Nucleus accumbens (tissue), 56 donors: ENCODE measurements at places on chromosomes 4 and X.
A peak's percentile ranks its signal among the peaks of the same experiment; 100 is the strongest.

- no peak for DNase-seq
Observed at GRCh38 chr4:33306131-33306530, 2586.0 kb downstream of the PCDH7 start.

DNA sequence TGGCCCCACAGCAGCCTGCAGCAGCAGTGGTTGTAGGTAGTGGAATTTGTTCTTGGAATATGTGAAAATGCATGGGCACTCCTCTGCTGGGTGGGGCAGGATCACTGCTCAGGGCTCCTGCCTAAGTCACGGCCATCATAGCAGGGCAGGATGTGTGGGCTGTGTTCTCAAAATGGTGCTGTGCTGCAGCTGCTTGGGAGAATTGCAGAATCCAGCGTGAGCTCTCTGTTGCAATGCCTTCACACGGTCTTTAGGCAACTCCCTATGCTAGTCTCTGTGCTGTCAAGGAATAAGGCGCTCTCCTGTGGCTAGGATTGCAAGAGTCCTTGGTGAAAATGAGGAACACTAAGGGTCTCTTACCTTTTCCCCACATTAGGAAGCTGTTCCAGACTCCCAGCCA is 42.9 kb downstream of the F8 start:
- DNase-seq = no peak

DNA sequence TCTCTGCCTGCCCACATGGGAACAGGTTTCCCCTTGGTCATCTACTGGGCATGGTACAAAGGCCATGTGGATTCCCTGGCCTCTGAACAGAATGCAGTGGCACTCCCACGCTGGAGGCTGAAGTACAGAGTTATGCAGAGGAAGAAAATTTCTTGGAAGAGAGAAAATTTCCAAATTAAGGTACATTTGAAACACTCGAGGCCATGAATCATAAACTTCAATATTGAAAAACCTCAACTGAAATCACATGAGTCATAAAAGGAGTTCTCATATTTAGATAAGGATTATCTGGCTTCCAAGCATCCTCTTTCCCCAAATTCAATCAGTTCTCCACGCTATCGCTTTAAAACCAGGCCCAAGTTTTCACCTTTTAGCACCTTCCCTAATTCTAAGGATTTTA is 28.1 kb upstream of the TXK start:
- DNase-seq = peak; percentile 7

DNA sequence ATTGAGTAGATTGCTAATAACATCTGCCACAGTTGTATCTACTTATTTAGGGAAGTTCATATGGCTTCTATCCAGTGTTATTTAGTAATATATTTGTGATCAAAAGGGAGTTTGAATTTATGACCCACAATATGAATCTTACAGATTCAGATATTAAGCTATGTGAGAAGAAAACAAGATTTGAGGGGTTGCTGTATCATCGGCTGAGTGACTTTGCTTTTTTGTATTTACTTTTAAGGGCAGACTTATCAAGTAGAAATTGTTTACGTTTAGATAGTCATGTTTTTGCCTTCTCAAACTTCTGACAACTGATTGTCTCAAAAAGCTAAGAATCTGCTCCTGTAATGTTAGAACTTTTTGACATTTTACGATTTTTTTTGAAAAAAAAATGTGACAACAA is 17.2 kb upstream of the DCK start:
- DNase-seq = no peak

DNA sequence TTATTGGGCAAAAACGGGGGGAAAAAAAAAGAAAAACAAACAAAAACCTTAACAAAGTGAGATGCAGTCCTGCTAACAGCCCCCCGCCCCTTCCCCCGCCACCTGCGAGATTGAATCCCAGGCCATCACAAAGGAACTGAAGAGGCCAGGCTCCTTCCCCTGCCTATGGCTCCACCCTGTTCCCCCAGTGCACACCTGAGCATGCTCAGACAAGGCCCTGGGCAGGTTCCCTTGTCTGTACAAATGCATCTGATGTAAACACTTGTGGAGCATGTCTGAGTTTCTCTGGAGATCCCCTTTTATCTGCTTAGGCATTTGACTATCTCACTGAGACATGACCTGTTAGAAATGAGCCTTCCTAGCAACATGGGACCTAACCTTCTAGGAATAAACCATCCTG is 983.7 kb upstream of the PABPC4L start:
- no peak for DNase-seq

GRCh38 chrX:96424007-96424406 is 260.6 kb upstream of the DIAPH2 start:
- DNase-seq = no peak

- no peak for DNase-seq
Observed at GRCh38 chrX:27987862-27988646, 6.8 kb upstream of the DCAF8L1 start.

GRCh38 chrX:150236327-150236726 is 126.8 kb upstream of the MAMLD1 start:
- no peak for DNase-seq

DNA sequence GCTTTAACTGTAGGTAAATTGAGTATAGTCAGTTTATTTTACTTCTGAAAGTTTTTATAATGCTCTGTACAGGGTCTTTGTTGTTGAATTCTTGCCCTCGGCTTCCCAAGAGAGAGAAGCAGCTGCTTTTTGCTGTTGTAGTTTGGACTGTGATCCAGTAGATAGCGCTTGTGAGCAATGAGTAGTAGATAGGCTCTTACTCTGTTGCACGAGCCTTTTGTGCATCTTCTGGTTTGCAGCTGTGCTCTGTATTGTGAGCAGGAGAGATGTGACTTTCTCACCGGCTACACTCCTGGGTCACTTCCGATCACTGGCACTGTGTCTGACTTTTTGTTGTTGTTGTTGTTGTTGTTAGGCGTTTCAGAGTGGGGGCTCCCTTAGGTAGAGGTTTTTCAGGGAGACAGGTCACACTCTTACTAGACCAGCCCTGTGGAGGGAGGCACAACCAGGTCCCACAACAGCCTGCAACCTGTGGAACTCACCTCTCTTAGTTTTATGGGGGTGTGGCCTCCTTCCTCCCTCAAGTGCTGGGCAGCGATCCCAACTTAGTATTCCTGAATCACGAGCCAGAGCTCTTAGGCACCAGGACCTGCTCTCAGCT is 822.1 kb upstream of the GALNTL6 start:
- DNase-seq = no peak

- no peak for DNase-seq
Observed at GRCh38 chr4:22988526-22988925, 295.8 kb downstream of the GBA3 start.

DNA sequence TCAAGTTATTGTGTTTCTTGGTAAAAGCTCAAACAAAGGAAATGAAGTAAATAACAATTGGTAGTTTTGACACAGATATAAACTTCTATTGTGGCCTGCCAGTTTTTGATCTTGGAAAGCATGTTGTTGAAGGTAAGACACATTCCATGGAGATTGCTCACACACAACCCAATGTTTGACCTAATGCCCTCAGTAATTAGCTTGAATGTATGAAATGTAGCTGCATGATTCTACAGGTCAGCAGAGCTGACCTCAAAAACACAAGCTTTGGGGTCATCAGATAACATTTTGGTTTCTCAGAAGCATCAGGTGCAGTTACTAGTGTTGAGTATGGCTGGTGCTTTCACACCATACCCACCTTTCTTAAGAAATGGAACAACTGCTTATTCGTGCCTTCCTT is 16.5 kb downstream of the GPR173 start:
- DNase-seq = no peak

DNA sequence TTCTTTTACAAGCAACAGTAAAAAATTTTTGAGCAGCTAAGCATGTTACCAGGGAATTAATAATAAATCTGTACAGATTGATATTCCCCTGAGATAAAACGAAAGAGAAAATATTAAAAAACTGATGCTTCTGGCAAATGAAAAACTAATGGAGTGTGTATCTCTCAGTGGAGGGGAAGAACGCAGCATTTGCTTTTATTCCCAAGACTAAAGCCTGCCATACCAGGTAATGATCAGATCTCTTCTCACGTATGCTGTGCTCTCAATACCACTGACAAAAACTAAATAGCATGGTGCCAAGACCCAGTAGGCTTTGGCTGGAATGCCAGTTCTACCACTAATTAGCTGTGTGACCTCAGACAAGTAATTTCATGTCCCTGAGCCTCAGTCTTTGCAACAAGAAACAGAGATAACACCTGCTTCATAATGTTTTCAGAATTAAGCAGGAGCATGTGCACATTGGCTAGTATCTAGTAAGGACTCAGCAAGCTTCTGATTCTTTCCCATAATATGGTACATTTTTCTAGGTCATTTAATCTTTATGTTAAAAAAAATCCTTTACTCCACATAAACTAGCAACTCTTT is 179.6 kb downstream of the CENPC start:
- DNase-seq = no peak

- no peak for DNase-seq
Observed at GRCh38 chr4:185282968-185283367, 73.6 kb downstream of the SNX25 start.
